Mucosa of descending colon (tissue), 3 donors: ENCODE measurements at places on chromosomes 7 and 10.

DNA sequence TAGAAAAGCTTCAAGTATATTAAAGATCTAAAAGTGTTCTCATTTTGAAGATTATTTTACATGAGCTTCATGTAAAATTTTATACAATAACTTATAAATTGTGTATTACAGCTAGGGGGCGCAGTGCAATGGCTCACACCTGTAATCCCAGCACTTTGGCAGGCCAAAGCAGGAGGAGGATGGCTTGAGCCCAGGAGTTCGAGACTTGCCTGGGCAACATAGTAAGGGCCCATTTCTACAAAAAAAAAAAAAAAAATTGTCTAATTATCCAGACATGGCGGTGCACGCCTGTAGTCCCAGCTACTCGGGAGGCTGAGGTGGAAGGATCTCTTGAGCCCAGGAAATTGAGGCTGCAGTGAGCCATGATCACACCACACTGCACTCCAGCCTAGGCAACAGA, 16.6 kb downstream of the ACBD5 start:
- DNase-seq: no peak

DNA sequence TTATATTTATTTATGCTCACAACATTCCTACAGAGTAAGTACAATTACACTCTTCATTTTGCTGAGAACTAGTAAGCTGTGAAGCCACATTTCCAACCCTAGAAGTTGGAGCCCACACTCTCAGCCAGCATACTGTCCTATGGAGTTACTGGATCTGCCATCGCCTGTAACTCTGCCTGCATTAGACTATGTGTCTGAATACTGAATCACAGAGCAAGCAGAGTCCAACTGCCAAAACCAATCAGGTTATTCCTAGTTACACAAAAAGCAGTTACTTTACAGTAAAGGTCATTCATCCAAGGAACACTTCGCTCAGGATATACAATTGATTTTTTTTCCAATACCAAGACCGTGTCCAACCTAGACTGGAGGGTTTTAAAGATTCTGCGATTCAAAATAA, 21.5 kb downstream of the CTAGE6 start:
- DNase-seq: no peak

GRCh38 chr7:111138586-111138985, 47.7 kb downstream of the LRRN3 start:
- no peak for DNase-seq

DNA sequence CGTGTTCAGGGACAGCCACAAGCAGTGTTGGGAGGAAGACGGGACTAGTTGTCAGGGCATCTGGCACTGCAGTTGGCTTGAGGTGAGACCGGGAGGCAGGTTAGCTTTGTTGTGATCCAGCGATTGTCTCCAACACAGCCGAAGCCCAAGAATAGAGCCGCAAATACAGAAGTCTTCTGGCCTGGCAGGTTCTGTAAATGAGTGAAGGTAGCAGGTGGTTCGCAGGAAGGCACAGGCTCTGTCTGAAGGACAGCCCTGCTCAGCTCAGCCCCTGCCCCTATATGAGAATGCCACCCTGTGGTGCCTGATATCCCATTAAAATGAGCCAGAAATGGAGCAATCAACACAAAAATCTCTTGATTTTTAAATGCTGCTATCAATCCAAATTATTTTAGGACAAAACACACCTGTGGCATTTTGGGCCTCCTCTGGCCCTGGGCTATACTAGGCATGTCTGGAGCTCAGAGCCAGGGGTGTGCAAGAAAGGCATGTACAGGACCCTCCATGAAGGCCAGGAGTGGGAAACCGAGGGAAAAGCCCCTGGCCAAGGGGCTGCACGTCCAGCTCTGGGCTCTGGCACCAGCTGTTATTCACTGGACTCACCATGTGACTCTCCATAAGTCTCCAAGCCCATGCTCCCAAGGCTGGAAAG, 11.2 kb upstream of the C10orf71 start:
- no peak for DNase-seq

DNA sequence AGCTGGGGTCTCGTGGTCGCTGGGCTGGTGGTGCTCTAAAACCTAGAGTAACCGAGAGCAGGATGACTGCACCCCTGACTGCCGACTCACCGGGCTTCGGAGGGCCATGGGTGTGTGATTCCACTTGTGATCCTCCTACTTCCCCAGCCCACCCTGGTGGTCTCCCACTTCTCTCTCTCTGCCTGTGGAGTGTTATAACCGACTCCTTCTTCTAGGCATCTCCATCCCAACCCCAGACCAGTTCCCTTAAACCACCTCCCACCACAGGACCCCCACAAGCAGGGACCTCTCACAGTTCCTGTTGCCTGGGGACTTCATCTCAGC, 52.4 kb downstream of the IKZF1 start:
- DNase-seq: no peak

- no peak for DNase-seq
Observed at GRCh38 chr10:112842832-112843360, 107.2 kb upstream of the TCF7L2 start.

DNA sequence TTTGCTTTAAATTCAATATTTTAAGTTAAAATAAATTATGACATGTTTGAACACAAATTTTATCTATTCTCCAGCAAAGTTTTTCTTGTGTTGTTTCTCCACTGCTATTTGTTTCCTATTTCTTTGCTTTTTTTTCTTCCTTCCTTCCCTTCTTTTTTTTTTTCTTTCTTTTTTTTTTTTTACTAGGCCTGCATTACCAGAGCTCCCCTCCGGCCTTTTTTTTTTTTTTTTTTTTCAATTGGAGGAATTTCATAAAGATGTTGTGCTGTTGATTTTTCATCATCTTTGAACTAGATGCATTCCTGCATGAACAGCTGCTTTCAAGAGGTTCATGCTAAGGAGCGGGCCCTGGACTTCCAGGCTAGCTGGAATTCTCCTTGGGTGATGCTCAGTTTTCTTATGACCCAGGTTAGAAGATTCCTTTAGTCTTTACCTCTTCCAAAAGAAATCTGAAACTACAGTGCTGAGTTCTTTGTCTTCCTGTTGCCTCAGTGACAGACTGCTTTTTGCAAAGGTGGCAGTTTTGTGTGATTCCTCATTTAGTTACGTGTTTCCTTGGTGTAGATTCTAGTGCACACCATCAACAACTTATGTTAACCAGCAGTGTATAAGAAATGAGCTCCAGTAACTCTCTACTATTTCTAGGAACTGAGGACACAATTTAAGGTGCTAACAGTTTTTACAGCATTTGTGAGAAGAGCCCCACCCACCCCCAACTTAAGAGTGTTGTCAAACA, 4.8 kb upstream of the CAMK1D start:
- DNase-seq: no peak

GRCh38 chr7:11464624-11465023, 367.4 kb downstream of the THSD7A start:
- no peak for DNase-seq

DNA sequence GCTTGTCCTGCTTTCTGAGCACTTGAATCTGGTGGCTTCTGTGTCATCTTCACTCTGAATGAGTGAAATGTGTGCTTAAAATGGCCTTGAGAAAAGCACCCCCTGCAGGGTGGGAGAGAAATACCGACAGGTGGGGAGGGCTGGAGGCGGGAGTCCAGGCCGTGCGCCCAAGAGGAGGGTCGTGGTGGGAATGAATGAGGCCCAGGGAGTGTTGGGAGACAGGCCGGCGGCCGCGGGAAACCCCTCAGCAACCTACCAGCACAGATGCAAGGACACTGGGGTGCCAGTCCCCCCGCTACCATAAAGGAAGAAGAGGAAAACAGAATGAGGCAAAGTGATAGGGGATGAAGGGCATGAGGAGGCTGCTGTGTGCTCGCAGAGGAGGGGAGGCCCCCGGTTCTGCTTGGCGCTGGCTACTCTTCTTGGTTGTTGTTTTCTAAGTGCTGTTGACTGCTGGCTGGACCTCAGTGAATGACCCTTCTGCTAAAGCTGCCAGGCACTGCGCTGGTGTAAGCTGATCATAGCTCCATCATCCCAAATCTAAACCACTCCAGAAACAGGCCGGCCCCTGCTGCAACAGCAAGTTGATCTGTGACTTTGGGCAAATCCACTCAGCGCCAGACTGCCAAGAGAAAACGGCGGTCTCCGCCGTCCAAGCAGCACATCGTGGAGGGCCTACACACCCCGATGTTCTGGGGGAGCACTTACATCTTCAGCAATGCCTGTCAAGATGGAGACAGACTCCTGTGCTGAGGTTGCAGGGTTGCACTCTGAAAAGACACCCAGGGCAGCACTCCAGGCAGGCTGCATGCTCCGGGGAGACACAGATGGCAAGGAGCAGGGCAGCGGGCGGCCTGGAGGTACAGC, 378.5 kb downstream of the DNAJB6 start:
- no peak for DNase-seq

DNA sequence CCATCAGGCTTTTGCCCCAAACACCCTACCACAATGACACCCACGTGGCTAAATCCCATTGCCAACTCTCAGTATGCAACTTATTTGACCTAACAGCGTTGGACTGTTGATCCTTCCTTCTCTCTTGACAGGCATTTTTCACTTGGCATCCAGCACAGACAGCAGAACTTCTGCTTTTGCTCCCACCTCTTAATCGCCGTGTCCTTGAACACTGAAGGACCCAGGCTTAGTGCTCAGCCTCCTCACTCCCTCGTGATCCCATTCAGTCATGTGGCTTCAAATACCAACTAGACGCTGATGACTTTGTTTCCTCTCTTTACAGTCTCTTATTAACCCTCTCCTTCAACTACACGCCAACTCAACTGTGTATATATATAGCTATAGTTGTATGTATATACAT, 25.0 kb downstream of the ZFAND2A start:
- DNase-seq: no peak

DNA sequence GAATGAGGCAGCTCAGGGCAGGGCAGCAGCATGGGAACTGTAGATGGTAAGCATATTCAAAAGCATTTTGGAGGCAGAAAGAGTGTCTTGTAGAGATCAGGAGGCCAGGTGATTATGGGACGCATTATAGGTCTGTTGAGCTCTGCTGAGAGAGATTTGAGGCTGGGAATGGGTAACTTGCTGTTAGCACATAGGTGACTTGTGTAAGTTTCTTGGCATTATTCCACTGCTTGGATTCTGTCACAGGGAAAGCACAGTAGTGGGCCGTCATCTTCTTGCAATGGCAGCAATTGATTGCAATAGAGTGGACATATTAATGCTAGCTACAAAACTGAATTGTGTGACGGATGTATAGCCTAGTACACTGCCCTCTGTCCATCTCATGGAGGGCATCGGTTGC, 434.3 kb upstream of the IGFBP3 start:
- DNase-seq: no peak
